Cardiac muscle cell (in vitro differentiated cells and primary cell): ENCODE measurements at places on chromosomes 3 and 15. TPM values are rescaled to one million over a fixed set of nuclear protein-coding genes. Genes with fewer than 3 reads are reported as not detected.

The IQCH gene
- total RNA-seq: 5.9 and 8.0 TPM in 2 replicates

The SOX14 gene
- total RNA-seq: not detected in 2 replicates

The BLM gene
- 4.2 and 6.3 TPM in 2 replicates for total RNA-seq

The FBXL2 gene
- total RNA-seq: 19.0 and 27.6 TPM in 2 replicates

The SERPINI2 gene
- 0.57 TPM in 1 of 2 replicates, not detected in the other for total RNA-seq

- H3K27me3 ChIP-seq: no peaks in the 10 kb centered on the region
- no peak overlapping the region for H3K27ac ChIP-seq
- H3K4me3 ChIP-seq: no peak overlapping the region
- peaks cover 6% of the 10 kb centered on the region for H3K4me1 ChIP-seq
Observed at GRCh38 chr15:58544756-58545155, 113.0 kb downstream of the LIPC start.

DNA sequence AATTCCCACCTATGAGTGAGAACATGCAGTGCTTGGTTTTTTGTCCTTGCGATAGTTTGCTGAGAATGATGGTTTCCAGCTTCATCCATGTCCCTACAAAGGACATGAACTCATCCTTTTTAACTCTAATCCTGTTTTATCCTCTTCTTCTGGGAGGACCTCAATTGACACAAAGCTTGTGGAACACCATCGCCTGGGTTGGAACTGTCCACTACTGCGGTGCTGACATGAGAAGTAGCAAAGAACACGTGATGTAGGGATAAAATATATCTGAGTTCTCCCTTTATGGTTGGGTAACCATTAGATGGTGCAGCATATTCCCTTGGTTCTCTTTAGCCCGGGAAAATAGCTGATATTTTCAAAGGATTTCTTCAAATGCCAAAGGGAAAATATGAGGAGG, 105.3 kb upstream of the TOPAZ1 start:
- H3K36me3 ChIP-seq: no peaks in the 10 kb centered on the region
- H3K27ac ChIP-seq: no peak overlapping the region
- no peaks in the 10 kb centered on the region for H3K4me1 ChIP-seq
- H3K4me3 ChIP-seq: no peak overlapping the region

DNA sequence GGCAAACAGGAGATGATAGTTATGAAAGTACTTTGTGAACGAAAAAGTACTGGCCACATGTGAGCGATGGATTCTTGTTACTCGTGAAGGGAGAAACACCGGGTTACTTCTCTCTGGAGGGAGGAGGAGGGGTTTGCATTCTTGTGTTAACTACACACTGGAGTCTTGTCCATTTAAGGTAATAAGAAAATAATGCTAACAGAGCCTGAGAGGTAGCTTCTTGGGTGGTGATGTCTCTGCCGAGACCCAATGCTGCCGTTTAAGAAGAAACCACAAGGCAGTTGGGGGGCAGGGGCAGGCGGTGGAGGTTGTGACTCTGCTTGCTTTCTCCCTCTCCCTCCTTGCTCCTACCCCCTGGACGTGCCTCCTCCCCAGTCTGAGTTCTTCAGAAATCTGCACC, 100.9 kb upstream of the ROPN1 start:
- H3K4me3 ChIP-seq: no peak overlapping the region
- no peaks in the 10 kb centered on the region for H3K4me1 ChIP-seq
- H3K27me3 ChIP-seq: peaks cover 31% of the 10 kb centered on the region
- no peaks in the 10 kb centered on the region for H3K36me3 ChIP-seq
- H3K27ac ChIP-seq: no peak overlapping the region
- DNase-seq: no peak

DNA sequence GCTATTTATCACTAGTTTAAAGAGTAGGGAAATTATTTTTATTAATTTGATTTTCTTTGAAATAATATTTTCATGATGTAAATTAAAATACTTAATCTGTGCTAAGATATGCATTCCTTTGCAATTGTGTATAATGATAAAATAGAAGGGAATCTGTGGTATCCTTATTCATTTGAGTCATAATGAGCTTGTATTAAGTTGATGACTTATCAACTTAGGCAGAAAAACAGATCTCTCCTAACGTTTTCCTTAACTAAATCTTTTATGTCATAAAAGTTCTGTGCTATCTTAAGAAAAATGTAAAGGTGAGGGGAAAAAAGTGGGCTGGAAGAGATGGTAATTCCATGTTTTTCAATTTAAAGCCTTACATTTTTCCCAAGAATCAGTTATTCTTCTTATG, 1.9 kb downstream of the FGF7 start:
- H3K36me3 ChIP-seq: no peaks in the 10 kb centered on the region
- no peaks in the 10 kb centered on the region for H3K27me3 ChIP-seq
- DNase-seq: no peak
- peak overlapping the region; percentile 15 for H3K4me3 ChIP-seq
- no peak overlapping the region for H3K27ac ChIP-seq

GRCh38 chr3:186598108-186598784, 14.6 kb upstream of the AHSG start:
- no peak overlapping the region for H3K27ac ChIP-seq
- no peaks in the 10 kb centered on the region for H3K36me3 ChIP-seq
- no peaks in the 10 kb centered on the region for H3K4me1 ChIP-seq

DNA sequence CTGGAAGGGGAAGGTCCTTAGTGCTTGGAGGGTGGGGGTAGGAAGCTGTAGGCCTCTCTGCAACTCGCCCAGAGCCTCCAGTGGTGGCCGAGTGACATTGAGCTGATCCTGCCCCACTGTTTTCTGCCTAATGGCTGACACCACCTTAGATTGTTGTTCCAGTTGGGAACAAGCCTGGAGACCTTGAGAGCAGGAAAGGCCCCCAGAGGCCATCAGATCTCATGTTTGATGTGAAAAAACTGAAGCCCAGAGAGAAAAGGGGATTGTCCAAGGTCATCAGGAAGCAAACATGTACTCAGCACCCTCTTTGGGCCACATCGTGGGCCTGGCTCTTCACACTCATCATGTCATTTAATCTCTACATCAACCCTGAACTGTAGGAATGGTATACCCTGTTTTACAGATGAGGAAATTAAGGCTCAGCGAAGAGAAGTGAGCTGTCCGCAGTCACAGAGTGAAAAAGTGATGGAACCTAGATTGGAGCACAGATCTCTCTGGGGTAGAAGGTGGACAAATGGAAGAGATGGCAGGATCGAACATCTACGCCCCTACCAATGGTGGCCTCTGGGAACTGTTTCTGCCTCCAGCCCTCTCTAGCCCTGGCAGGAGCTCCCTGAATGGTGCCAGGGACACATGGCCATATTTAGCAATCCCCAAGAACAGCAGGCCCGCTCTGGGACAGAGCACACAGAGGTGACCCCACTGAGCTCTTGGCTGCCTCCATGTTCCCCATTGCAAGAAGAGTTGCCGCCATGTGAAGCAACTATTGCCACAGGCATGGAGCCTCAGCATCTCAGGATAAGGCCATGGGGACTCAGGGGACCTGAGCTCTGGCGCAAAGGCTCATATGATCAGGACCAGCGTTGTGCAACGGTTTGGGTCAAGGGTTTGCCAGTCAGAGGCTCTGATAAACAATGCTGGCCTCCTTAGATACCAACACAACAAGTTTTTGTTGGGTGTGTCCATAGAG, 31.6 kb upstream of the TSEN2 start:
- no peaks in the 10 kb centered on the region for H3K4me1 ChIP-seq
- no peak for DNase-seq
- H3K27ac ChIP-seq: no peak overlapping the region
- H3K27me3 ChIP-seq: no peaks in the 10 kb centered on the region

DNA sequence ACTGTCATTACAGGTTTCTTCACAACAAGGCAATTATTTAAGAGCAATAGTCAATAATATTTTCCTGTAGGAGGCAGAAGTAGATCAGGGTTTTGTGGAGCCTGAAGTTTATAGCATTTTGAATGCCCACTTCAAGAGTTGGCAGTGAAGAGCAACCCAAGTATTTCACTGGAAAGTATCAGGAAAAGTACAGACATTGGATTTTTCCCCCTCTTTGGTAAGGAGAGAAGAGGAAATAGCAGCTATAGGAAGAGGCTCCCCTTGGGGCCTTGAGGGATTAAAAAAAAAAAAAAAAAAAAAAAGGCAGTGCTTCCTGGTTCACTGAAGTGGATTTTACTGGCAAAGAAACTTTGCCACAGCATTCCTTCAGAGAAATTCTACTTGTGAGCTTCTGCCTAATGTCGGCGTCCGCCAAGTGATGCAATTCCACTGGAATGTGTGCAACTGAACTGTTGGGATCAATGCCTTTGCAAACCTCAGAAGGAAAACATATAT, 5.7 kb upstream of the CNTN6 start:
- H3K4me1 ChIP-seq: no peaks in the 10 kb centered on the region
- no peak overlapping the region for H3K4me3 ChIP-seq
- no peak overlapping the region for H3K27ac ChIP-seq
- H3K27me3 ChIP-seq: no peaks in the 10 kb centered on the region
- DNase-seq: peak; percentile 89
- H3K36me3 ChIP-seq: no peaks in the 10 kb centered on the region

GRCh38 chr3:100173961-100174360, 59.7 kb upstream of the FILIP1L start:
- no peak overlapping the region for H3K4me3 ChIP-seq
- DNase-seq: no peak
- H3K27ac ChIP-seq: no peak overlapping the region
- H3K36me3 ChIP-seq: no peaks in the 10 kb centered on the region
- H3K27me3 ChIP-seq: no peaks in the 10 kb centered on the region

DNA sequence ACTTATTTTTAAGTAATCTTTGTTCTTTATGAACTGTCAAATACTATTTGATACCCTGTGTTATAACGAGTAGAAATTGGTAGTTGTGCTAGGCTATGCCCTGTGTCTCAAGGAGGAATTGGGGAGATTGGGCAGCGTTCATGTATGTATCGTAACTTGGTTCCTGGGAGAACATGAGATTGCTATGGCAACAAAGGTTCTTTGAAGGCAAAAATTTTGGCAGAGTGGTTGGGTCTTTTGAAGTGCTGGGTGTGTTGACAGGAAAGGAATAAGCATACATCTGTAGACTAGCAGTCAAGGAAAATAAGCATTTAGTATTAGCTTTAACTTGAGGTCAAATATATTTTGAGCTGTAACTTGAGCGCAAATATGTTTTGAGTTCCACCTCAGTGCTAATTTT, 45.3 kb downstream of the TCF12 start:
- H3K4me3 ChIP-seq: no peak overlapping the region
- no peak for DNase-seq
- H3K4me1 ChIP-seq: peaks cover 31% of the 10 kb centered on the region
- H3K27ac ChIP-seq: peak overlapping the region; percentile 32
- H3K36me3 ChIP-seq: no peaks in the 10 kb centered on the region

- H3K4me1 ChIP-seq: no peaks in the 10 kb centered on the region
- peak; percentile 85 for DNase-seq
- H3K4me3 ChIP-seq: no peak overlapping the region
- H3K36me3 ChIP-seq: no peaks in the 10 kb centered on the region
Observed at GRCh38 chr15:65916664-65917406, 47.5 kb downstream of the RAB11A start.

- DNase-seq: no peak
- H3K4me3 ChIP-seq: no peak overlapping the region
- H3K27ac ChIP-seq: peak overlapping the region; percentile 32
- H3K4me1 ChIP-seq: peaks cover 36% of the 10 kb centered on the region
- peaks cover 4% of the 10 kb centered on the region for H3K36me3 ChIP-seq
Observed at GRCh38 chr15:85625166-85625830, 169.4 kb downstream of the KLHL25 start.

GRCh38 chr3:4994823-4995499, 15.7 kb downstream of the BHLHE40 start:
- H3K27ac ChIP-seq: no peak overlapping the region
- DNase-seq: no peak
- H3K36me3 ChIP-seq: no peaks in the 10 kb centered on the region
- peaks cover 5% of the 10 kb centered on the region for H3K27me3 ChIP-seq
- no peak overlapping the region for H3K4me3 ChIP-seq

- no peaks in the 10 kb centered on the region for H3K4me1 ChIP-seq
- no peaks in the 10 kb centered on the region for H3K36me3 ChIP-seq
- H3K27me3 ChIP-seq: no peaks in the 10 kb centered on the region
- DNase-seq: peak; percentile 89
- H3K27ac ChIP-seq: no peak within 1 kb of the TSS
- H3K4me3 ChIP-seq: no peak within 1 kb of the TSS
Observed at GRCh38 chr3:48222616-48223513, at the start of gene CAMP. CAMP (plus strand) TSS chr3:48223495; CDS start chr3:48223512, 17 bp downstream.

DNA sequence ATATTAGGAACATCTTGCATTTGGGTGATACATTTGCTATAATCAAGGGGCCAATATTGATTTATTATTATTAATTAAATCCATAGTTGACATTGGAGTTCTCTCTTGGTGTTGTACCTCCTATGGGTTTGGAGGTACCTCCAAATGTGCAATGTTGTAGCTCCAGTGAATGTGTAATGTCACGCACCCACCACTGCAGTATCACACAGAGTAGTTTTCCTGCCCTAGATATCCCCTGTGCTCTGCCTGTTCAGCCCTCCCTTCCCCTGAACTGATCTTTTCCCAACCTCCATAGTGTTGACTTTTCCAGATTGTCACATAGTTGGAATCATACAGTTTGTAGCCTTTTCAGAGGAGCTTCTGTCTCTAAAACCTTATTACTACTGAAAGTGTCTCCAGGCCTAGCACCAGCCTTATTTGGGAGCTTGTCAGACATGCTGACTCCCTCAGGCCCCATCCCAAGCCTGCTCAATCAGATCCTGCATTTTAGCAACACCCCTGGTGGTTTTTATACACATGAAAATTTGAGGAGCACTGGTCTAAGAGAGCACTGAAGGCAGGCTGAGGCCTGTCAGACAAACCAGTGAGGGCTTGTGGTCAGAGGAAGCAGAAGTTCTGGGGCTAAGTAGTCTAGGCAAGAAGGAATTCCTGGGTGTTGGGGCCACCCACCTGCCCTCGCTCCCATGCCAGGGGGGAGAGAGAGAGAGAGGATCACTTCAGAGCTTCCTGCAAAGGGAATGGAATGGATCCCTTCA, 73.4 kb downstream of the SLC6A11 start:
- no peaks in the 10 kb centered on the region for H3K36me3 ChIP-seq
- peaks cover 10% of the 10 kb centered on the region for H3K27me3 ChIP-seq
- no peak overlapping the region for H3K27ac ChIP-seq
- H3K4me3 ChIP-seq: no peak overlapping the region

DNA sequence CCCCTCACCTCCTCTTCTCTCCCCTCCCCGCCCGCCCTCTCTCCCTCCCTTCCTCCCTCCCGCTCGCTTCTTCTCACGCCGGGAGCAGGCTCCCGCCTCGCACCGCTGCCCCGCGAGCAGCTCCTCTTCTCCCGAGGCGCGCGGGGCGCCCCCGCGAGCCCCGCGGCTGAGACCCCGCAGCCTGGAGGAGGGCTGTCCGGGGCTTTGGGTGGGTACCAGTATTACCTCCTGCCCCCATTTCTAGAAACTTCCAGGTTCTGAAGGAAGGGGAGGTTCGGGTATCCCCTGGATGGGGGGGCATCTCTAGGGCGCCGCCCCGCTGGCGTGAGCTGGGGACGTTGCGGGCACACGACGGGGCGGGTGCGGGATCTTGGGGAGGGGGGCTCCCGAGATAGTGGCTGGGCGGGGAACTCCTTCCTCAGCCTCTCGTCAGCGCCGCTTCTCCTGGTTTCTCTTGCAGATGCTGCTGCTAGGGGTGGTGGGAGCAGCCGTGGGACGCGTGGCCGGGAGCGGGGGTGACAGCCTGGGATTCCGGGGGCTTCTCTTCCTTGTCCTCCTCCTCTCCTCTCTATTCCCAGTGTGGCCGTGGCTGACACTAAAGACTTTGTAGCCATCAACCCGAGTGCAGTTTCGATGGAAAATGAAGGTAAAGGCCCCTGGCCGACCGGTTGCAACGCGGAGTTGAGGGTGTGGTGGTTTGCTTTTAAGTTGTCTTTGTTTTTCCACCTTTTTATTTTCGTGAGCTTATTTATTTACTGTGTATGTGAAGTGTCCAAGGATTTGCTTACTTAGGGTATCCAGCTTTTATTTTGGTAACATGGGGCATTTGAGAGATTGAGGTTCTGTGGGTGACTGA, 474 bp downstream of the ATP2C1 start:
- DNase-seq: peak; percentile 38
- H3K4me3 ChIP-seq: peak overlapping the region; percentile 98
- H3K36me3 ChIP-seq: no peaks in the 10 kb centered on the region
- H3K27me3 ChIP-seq: no peaks in the 10 kb centered on the region
